ENCODE measurements at places on chromosomes 16 and 17.

GRCh38 chr17:32941419-32942032 is 13.6 kb downstream of the TMEM98 start:
- no peak for DNase-seq

DNA sequence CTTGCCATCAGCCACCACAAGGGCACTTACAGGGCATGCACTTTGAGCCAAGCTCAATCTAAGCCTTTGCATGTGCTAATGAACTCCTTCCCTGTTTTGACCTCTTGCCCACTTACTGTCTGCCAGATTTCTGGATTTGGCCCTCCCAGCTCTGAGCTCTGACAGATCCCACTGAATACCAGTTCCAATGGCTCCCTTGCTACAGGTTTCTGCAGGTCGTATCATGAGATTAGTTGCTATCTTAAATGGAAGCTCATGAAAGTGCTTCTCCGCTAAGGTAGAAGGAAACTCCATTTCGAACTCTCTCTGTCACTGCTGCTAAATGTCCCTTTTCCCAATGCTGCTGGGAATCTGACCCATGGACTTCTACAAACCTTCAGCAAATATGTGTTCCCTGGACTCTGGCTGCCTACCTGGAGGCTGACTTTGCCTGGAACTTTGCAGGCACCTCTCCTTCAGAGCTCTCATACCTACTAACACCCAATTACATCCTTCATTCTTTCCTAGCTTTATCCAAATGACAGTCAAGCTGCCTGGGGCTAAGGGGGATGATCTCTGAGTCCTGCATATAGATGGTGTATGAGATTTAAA is 23.5 kb upstream of the TOB1 start:
- DNase-seq: no peak

DNA sequence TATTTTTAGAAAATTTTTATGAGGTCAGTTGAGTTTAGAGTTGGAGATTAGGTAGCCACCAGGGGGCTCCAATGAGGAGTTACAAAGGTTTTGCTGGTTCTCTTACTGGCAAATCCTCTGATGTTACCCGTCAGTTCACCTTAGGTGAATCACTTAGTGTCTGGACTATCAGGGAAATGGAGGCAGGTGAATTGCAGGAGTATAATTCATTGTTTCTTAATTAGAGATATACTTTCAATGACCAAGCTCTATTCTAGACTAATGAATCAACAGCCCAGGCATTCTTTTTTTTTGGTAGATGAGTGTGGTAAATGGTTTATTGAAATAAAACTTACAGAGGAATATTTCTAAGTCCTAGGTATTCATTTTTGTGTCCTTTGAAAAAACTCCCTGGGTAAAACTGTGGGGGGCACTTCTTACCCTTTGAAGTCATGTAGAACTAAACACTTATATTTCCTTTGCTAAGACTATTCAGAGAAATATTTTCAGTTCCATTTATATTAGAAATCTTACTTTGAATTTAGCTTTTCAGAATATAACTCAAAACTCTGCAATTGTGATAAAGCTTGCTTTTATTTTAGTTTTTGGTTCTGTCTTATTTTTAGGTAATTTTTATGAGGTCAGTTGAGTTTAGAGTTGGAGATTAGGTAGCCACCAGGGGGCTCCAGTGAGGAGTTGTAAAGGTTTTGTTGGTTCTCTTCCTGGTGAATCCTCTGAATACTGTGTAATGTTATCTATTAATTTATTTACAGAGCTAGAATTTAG is 17.7 kb downstream of the PSMD11 start:
- peak; percentile 52 for DNase-seq

DNA sequence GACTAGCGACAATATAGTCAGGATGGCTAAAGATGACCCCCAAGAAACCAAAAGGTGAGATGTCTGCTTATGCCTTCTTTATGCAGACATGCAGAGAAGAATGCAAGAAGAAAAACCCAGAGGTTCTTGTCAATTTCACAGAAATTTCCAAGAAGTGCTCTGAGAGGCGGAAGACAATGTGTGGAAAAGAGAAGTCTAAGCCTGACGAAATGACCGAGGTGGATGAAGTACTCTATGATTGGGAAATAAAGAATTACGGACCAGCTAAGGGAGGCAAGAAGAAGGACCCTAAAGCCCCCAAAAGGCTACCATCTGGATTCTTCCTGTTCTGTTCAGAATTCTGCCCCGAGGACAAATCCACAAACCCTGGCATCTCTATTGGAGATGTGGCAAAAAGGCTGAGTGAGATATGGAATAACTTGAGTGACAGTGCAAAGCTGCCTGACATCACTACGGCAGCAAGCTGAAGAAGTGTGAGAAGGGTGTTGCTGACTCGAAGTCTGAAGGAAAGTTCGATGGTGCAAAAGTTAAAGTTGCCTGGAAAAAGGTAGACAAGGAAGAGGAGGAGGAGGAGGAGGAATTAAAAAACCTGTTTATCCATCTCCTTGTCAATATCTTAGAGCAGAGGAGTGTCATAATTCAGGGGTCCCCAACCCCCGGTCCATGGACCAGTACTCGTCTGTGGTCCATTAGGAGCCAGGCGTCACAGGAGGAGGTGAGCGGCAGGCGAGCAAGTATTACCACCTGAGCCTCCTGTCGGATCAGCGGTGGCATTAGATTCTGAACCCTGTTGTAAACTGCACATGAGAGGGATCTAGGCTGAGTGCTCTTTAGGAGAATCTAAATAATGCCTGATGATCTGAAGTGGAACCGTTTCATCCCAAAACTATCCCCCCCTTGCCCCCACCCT is 25.1 kb upstream of the ADGRG1 start:
- DNase-seq: peak; percentile 9

- DNase-seq: peak; percentile 40
Observed at GRCh38 chr16:14302031-14302398, 230.9 kb downstream of the MRTFB start.

DNA sequence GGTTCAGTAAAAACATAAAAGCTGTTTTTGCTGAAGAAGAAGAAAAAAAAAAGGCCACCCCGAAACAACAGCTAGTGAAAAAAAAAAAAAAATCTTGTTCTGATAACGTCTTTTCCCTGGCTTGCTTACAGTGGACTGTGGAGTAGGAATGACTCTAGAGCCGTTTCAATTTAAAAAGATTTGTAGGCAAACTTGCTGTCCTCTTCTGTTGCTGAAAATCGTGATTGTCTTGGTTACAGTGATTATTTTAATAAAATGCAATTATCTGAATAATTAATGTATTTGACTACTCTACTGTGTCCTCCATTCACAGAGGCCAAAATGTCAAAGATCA is 190.6 kb upstream of the TBX2 start:
- DNase-seq: no peak

- DNase-seq: no peak
Observed at GRCh38 chr16:80743273-80743672, 61.1 kb downstream of the CDYL2 start.

DNA sequence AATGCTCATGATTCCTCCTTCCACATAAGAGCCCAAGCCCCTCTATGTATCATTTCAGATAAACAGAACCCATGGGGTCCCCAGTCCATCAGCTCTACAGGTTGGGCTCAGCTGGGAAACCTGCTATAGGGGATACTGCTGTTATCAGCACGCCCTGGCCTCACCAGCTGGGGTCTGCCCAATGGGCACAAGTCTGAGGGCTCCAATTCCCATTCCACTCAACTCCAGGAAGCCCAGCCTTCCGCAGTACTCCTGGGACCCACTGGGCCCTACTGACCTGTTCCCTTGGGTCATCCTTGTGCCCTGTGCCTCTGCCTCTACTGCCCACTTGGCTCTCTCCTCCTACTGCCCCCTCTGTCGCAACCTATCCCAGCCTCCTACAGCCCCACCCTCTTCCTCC is 16.2 kb upstream of the XYLT2 start:
- DNase-seq: no peak

Measured in natural killer cell (primary cell).